Left renal pelvis (tissue), 4 donors: ENCODE measurements at places on chromosomes 5 and 9.

- no peak for DNase-seq
These were observed 14.3 kb upstream of the PSMB7 start for GRCh38 chr9:124429530-124429867.

DNA sequence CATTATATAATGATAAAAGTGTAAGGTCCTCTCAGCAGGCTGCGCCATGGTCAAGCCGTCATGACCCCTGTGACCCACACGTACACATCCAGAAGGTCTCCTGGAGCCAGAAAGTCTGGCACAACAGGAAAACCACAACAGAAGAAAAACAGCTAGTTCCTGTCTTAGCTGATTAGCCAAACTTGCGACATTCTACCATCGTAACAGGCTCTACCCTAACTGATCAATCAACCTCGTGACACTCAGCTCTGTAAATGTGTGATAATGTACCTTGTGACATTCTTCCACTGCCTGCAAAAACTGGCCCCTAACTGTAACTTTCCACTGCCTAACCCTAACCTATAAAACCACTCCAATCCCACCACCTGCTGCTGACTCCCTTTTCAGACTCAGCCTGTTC lies 316.4 kb upstream of the TUSC1 start:
- DNase-seq: no peak

DNA sequence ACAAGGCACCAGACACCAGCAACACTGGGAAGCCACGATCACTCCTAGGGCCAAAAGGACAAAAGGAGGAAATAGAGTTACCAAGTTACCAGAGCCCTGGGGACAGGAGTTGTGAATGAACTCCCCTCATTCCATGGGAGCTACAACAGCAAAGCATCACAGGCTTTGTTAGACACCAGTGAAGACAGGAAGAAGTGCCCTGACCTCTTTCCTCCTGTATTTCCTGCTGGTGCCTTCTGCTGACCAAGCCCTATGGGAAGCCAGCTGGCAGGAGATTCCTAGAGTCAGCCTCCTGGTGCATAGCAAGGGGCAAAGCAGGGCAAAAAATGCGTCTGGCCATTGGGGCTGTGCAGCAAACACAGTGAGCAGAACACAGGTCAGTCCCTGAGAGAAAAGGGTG lies 374.7 kb downstream of the ZSWIM6 start:
- DNase-seq: no peak

GRCh38 chr5:38468202-38468673 lies 88.2 kb downstream of the LIFR start:
- DNase-seq: no peak

DNA sequence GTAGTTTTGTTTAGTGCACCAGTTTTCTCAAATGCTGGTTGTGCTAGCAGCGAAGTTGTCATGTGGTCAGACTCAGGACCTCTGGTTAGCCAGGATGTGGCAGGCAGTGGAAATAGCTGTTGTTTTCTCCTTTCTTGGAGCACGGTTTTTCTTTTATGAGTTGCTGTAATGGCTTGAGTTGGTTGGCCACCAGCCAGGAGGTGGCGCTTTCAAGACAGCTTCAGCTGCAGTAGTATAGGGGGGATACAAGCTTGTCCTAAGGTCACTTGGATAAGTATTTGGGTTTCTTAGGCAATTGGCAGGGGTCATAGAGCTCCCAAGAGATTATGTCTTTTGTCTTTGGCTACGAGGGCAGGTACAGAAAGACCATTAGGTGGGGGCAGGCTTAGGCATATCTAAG lies 274.2 kb upstream of the TARS1 start:
- no peak for DNase-seq

DNA sequence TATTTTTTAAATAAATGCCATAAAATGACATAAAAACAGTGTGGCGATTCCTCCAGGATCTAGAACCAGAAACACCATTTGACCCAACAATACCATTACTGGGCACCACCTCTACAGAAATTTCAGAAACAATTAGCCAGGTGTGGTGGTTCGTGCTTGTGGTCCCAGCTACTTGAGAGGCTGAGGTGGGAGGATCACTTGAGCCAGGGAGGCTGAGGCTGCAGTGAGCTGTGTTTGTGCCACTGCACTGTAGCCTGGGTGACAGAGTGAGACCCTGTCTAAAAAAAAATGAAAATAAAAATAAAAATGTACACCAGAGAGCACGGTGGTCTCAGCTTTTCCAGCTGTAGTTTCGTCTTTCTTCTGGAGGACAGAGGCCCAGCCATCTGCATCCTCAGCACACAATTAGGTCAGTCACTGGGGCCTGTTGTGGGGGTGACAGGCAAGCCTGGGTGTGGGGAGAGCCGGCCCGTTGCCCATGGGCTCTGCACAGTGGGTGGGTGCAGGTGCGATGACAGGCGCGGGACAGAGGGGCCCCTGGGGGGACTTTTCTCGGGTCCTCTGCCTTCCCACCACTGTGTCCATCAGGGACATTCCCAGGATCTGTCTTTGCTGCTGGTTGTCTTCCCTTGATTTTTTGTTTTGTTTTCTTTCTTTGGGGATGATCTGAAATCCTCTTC lies 9.8 kb downstream of the COL5A1 start:
- DNase-seq: no peak

DNA sequence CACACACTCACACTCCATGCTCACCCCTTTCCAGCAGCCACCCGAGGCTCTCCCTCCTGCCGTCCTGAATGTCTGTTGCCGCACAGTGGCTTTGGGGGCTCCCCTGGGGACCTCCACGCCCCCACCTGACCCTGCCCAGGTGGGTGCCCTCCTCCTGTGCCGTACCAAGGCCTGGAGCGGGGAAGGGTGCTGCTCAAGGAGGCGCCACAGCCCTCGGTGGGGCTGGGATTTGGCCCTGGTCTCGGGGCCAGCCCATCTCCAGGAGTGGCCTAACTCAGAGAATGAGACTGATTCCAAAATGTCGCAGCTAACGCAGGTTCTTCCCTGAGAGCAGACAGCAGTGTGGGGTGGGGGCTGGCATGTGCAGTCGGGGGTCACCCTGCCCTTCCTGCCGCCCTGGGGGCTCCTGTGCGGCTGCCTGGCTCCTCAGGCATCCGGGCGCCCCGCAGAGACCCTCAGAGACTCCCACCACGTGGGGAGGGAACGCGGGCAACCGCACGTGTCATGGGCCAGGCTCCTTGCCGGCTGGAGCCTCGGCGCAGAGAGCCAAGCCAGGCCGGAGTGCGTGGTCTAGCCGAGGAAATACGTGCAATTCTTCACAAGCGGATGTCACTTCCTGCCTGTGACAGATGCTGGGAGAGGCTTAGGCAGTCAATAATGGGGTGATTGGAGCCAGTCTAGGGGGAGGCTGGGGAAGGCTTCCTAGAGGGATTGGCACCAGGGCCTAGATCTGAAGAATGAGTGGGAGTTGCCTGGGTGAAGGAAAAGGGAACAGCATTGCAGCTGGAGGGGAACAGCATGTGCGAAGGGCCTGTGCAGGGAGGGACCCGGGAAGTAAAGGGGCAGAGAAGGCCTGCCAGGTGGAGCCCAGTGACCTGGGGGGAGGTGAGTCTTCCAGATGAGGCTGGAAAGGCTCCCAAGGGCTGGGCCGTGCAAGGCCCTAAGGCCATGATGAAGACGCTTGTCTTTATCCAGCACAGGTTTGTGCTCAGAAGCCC lies 44.1 kb downstream of the C9orf50 start:
- no peak for DNase-seq

DNA sequence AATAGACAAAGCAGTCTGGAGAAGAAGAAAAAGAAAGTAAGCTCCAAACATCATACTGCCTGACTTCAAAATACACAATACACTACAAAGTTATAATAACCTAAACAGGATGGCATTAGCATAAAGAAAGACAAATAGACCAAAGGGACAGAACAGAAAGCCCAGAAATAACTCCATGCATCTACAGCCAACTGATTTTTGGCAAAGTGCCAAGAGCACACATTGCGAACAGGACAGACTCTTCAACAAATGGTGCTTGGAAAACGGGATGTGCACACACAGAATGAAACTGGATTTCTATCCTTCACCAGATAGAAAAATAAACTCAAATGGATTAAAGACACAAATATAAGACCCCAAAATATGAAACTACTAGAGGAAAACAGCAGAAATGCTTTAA lies 66.6 kb upstream of the SPATA31E1 start:
- no peak for DNase-seq

DNA sequence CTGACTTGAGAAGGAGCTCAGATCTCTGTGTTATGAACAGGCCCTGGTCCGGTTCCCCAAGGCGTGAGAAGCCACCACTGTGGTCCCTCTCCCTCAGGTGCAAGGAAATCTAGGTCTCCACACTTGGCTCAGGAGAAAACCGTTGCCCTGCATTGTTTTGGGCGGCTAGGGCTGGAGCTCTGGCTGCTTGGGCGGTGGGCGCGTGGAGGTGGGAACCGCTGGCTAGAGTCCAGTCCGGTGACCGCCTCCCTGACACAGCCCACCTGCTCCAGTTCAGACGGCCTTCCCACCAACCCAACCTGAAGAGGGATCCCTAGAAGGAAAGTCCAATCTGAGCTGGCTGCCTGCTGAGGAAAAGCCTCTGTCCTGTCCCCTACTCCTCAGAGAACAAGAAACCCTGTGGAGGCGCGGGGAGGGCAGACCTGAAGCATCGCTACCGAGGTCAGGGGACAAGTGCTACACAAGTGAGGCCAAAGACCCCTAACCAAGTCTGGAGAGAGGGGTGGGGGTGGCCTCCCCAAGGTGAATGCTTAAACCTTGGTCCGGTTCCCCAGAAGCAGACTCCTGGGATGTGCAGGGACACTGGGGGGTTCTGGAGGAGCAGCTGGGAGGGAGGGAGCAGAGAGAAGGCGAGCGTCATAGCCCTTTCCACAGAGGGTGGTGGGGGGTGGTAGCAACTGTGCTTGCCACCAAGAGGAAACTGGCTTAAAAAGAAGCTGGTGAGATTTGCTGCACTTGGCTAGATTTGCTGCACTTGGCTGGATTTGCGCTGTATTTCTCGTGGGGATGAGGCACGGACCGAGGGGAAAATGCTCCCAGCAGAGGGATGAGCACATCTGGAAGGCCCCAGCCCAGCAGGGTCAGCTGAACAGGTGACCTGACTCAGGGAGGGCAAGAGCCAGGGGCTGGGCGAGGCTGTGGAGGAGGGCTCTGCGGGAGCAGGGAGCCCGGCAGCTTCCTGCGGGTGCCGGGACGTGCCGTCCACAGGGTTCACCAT lies 65.2 kb downstream of the RAPGEF1 start:
- DNase-seq: no peak

- DNase-seq: no peak
These were observed 331.1 kb downstream of the TMEM38B start for GRCh38 chr9:106025453-106025852.

DNA sequence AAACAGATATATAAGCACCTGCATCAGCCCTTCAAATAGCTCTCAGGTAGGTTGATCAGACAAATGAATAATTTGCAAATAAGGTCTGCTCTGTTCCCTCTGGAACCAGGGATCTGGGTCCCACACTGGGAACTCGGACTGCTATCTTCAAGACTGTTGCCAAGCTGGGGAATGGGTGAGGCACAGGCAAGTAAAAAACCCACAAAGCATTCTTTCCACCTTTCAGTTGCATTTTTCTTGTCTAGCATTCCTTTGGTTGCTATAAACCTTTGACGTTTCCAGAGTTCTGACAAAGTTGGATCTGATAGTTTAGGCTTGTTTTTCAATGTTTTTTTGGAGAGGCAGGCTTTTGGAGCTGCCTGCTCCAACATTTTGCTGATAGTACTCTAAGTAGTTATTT lies 20.1 kb downstream of the FBXL17 start:
- no peak for DNase-seq

- no peak for DNase-seq
These were observed 90.7 kb upstream of the ADRA1B start for GRCh38 chr5:159825551-159826051.
